ENCODE measurements at places on chromosomes 16 and 17.
A peak's percentile ranks its signal among the peaks of the same experiment; 100 is the strongest.

DNA sequence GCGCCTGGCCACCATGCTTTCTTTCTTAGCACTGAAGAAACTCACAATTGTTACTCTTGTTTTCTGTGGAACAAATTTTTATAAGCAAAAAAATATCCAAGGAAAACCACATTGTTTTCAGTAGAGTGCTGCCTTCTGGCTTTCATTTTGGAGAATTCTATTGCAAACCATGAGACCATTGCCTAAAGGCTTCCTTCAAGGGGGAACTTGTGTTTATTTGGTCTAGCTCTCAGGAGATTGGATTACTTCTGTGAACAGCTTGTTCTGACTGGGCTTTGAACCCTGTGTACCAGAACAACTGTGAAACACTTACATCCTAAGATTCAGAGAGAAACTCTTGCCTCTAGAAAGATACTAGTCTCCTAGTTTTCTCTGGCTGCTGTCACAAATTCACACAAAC is 32.1 kb downstream of the TOM1L1 start:
- no peak for DNase-seq

GRCh38 chr16:82814059-82814458 is 187.3 kb downstream of the CDH13 start:
- no peak for DNase-seq

- DNase-seq = peak; percentile 27
Observed at GRCh38 chr16:48323783-48324775, 61.1 kb downstream of the SIAH1 start.

- peak; percentile 47 for DNase-seq
Observed at GRCh38 chr17:72967977-72968585, 124.4 kb downstream of the SLC39A11 start.

- no peak for DNase-seq
Observed at GRCh38 chr16:9946022-9946720, 236.1 kb downstream of the GRIN2A start.

Data from RPMI7951 (cell line).